ENCODE measurements at places on chromosomes 5 and 9.
A peak's percentile ranks its signal among the peaks of the same experiment; 100 is the strongest.

- DNase-seq: no peak
Observed at GRCh38 chr5:157778121-157778805, 34.8 kb downstream of the LSM11 start.

- no peak for DNase-seq
Observed at GRCh38 chr9:133979921-133980863, 11.9 kb downstream of the VAV2 start.

DNA sequence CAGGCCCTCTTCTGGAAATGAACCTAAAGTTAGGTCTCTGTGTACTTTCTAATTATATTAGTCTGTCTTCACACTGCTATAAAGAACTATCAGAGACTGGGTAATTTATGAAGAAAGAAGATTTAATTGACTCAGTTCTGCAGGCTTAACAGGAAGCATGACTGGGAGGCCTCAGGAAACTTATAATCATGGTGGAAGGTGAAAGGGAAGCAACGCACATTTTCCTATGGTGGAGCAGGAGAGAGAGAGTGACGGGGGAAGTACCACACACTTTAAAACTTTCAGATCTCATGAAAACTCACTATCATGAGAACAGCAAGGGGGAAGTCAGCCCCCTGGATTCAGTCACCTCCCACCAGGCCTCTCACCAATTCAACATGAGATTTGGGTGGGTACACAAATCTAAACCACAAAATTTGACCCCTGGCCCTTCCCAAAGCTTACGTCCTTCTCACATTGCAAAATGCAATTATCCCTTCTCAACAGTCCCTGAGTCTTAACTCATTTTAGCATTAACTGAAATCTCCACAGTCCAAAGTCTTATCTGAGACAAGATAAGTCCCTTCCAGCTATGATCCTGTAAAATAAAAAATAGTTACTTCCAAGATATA, 40.7 kb downstream of the TRIP13 start:
- DNase-seq: no peak

DNA sequence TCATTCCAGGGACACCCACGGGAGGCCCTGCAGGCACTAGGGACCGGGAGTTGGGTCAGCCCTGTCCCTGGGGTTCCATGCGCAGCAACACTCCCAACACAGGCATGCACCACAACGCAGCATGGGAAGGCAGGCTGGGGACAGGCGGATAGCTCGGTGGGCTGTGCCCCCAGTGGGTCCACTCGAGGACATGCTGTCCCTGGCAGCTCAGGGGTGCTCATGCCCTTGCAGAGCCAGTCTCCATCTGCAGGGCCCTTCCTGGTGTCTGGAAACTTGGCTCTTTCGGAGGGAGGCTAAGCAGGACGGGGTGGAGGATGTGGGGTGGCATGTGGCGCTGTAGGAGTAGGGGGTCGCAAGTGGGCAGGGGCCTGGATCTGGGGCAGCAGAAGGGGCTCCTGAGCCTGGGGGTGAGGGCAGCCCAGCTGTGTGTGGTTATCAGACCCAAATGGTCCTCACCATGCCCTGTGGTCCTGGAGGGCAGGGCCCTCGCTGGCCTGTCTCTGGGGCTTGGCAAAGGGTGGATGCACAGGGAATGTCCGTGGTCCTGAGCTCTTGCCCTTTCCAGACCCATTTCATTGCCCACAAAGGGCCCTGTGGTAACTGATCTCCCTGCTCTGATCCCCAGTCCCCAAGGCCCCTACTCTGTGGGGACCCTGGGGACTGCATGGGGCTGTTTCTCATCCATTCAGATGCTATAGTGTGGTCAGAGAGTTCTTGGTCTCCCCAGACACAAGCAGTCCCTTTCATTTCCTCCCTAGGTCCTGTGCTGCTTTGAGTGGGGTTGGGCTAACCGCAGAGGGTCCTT, 90.3 kb upstream of the PHYKPL start:
- DNase-seq: no peak

GRCh38 chr9:68932458-68932857, 81.5 kb downstream of the PRKACG start:
- no peak for DNase-seq

- DNase-seq: no peak
Observed at GRCh38 chr5:29485333-29485732, 1708.2 kb upstream of the CDH6 start.

DNA sequence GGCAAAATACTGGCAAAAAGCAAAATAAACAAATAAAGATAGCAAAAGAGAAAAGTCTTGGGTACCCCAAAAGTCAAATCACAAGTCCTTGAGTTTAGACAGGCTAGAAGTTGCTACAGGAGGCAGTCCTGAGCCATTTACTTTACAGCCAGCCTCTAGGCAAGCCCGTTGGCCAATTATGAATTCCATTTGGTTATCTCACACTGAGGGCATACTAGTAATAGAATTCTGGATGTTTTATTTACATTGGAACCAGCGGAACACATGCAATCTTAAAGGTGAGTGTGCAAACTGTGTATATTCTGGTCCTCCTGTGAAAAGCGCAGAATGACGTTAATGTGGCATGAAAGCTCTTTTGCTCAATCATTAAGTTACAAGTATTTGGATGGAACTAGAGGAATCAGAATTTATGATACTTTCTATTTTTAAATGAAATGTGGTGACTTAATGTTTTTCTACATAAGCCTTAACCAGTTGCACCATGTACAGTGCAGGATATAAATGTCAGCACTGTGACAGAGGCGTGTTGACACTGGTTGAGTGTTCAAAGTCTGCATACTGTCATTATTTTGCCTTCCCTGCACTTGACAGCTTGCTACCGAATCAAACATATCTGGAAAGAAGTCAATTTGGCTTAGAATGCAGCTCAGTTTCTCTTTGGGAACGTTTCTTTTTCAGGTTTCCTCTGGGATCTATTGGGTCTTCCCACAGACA, 7.9 kb downstream of the GDNF start:
- no peak for DNase-seq

DNA sequence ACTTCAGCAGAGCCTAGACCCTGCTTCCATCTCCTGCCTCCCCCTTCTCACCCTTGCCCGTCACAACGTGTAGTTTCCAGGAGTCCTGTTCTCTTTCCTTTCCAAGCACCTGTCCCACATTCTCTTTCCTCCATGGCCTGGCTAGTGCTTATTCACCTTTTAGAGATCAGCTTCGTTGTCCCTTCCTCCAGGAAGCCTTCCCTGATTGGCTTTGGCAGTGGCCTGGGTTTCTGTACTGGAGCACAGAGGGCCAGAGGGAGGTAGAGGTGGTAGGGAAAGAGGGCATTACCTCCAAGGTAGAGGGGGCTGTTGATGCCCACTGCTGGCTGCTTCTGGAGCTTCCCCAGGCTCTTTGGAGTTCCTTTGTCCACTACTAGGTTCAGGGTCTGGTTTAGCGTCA, 93.7 kb upstream of the PANK3 start:
- no peak for DNase-seq

- DNase-seq: no peak
Observed at GRCh38 chr9:35342221-35342958, 147.5 kb upstream of the RUSC2 start.

DNA sequence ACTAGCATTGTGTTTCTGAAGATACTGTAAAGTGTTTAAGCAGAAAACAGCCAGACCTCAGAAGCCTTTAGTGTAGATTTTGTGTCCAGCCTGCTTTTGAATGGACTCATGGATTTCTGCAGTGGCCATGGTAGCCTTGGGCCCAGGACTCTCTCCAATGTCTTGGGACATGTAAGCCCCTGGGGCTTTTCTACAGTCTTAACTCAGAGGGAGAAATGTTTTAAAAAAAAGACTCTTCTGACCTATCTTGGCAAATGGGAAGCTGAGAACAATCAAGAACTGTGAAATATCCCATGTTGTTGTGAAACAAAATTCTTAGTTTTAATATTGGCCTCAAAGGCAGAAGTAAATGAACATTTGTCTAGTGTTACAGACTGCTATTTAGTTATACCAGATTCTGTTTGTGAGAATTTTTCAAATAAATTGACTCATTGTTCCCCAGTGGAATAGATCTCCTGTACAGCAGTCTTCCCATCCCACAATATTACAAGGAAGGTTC, 112.5 kb upstream of the DMAC1 start:
- no peak for DNase-seq

GRCh38 chr5:146040527-146040926, 64.8 kb downstream of the PLAC8L1 start:
- DNase-seq: no peak

GRCh38 chr5:55546947-55547346, 12.2 kb upstream of the PLPP1 start:
- no peak for DNase-seq

GRCh38 chr9:110427497-110428104, 89.9 kb upstream of the TXNDC8 start:
- DNase-seq: no peak

DNA sequence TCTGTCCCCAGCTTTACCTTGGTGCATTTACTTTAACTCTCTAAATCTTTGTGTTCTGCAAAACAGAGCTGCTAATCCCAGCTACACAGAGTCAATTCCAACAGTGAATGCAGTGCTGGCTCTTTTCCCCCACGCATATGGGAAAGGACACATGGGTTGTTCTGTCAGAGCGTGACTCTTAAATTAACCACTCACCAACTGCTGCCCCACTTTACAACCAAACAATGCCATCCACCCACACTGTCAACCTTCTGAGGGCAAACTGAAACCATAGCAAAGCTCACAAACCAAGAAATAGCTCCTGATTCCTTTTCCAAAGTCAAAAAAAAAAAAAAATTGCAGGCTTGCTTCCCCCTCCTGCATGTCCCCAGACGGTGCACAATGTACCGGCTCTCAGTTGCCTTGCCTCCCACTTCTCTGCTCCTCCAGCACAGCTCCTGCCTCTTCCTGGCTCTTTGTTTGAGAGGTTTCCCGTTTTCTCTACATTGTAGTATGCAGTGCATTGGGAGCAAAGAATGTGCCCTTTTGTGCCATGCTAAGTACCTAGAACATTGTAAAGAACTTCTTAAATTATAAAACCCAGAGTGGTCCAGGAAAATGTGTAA, 151.5 kb upstream of the DAPK1 start:
- no peak for DNase-seq

- DNase-seq: no peak
Observed at GRCh38 chr9:5112109-5112592, 73.3 kb downstream of the INSL6 start.

DNA sequence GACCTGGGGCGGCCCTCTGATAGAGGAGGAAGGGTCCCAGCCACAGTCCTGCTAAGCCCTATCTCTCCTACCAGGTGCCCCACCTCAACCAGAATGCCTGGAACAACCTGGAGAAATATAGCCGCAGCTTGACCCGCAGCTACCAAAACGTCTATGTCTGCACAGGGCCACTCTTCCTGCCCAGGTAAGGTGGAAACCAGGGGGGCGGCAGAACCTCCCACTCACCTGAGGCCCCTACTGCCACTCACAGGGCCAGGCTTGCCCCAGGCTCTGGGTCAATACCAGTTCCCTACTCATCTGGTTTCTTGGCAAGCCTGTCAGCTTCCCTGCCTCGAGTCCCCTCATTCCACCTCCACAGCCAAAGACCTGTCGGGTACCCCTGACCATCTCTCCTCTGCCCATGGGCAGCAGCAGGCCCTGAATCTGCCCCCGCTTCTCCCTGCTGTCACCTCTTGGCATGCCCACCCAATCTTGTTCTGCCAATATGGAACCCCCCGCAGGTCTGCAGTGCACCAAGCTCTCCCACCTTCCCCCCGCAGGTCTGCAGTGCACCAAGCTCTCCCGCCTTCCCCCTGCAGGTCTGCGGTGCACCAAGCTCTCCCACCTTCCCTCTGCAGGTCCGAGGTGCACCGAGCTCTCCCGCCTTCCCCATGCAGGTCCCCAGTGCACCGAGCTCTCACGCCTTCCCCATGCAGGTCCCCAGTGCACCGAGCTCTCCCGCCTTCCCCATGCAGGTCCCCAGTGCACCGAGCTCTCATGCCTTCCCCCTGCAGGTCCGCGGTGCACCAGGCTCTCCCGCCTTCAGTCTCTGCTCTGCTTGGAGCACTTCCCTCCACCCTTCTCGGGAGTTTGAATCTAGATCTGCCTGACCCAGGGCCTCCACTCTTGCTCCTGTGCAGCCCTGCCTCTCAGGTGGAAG, 2.6 kb downstream of the ENDOG start:
- DNase-seq: no peak

- DNase-seq: no peak
Observed at GRCh38 chr9:99762470-99762869, 59.2 kb upstream of the NR4A3 start.

DNA sequence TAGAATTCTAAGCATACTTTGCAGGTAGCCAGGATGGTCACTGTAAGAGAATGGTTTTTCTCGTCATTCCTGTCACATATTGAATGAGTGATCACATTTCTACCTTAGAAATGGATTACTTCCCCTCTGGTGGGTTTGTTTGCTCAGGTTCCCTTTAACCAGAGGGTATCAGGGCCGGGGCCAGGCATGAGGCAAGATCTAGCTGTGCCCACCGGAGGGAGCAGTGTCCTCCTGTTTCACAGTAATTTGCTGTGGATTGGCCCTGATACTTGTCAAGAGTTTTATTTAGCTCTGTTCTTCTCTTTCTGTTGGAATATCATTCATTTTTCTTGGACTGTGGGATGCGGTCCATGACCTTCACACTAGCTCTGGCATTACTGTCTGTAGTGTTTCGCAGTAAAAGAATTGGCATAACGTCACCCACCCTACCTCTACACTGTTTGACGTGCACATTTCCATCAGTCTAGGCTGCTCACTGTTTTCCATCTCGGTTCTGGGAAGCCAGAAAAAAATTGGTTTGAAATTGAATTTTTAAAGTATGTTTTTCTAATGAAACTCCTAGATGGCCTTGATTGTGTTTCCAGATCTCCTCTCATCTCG, 42.4 kb upstream of the ZBED3 start:
- DNase-seq: no peak

GRCh38 chr5:126597156-126597555, 2.1 kb upstream of the ALDH7A1 start:
- no peak for DNase-seq

GRCh38 chr5:45796959-45797553, 100.9 kb upstream of the HCN1 start:
- no peak for DNase-seq

- no peak for DNase-seq
Observed at GRCh38 chr9:125932746-125933455, 185.7 kb downstream of the PBX3 start.

- DNase-seq: peak; percentile 73
Observed at GRCh38 chr9:136539427-136540421, 6.1 kb downstream of the NOTCH1 start.

- DNase-seq: no peak
Observed at GRCh38 chr5:82828211-82828610, 249.0 kb downstream of the TMEM167A start.

- DNase-seq: no peak
Observed at GRCh38 chr9:95085036-95085770, 232.3 kb downstream of the FANCC start.

- no peak for DNase-seq
Observed at GRCh38 chr5:4563400-4563799, 576.7 kb upstream of the ADAMTS16 start.

GRCh38 chr9:3968891-3969290, 331.0 kb downstream of the GLIS3 start:
- DNase-seq: no peak

DNA sequence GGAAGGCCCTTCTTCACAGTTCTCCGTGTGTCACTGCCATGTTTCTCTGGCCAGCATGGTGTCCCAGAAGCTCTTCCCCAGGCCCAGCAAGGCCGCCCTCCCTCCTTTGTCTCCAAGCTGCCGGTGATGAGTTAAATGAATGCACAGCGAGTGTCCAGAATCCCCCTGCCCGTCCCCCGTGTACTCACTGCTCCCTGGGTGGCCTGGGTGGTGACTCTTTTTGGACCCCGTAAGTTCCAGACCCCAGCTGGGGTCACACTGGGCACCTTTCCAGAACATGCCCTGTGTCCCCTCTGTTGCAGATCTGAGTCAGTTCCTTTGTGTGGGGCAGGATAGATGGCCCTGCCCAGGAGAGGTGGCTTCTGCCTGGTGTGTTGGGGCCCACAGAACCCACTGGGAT, 95.0 kb downstream of the MRPL36 start:
- no peak for DNase-seq
